ENCODE measurements at places on chromosomes 7 and 10.

- DNase-seq, result no peak
Measured at GRCh38 chr7:44229546-44230105, 28.8 kb downstream of the YKT6 start.

DNA sequence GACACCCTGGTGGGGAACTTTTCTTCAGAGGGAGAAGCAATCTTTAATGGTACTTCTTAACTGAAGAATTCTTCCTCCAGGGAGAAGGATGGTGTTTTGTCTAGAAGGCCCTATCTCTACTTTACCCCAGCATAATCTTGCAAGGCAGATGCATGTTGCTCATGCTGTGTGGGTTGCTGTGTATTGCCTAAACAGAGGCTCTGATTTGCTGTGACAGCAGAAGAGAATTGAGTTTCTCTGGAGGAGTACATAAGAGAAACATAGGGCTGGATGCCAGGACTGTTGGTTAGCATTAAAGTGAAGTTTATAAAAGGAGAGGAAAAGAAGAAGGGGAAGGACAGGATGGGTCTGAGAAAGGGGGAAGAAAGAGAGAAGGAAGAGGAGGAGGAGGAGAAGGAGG lies 248.1 kb upstream of the HPS1 start:
- DNase-seq, result no peak

DNA sequence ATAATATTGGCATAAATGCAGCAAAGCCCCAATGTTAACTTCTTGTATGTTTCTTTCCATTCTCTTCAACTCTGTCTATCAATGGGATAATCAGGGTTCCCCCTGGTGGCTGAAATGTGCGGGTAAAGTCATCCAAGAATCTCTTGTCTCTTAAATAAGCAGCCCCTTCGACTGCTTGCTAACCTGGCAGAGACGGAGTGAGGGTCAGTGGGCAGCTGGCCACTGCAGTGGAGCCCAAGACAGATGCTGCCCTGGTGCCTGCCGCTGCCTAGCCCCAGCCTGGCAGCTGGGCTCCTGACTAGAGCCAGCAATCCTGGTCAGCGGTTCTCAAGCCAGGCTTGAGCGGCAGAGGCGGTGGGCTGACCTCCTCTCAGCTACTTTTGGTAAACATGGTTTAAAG lies 248.9 kb downstream of the COBL start:
- peak; percentile 21 for DNase-seq

GRCh38 chr7:151410405-151411390 lies 860 bp upstream of the WDR86 start:
- DNase-seq, result no peak

GRCh38 chr10:67803588-67804394 lies 34.2 kb downstream of the DNAJC12 start:
- DNase-seq, result no peak

DNA sequence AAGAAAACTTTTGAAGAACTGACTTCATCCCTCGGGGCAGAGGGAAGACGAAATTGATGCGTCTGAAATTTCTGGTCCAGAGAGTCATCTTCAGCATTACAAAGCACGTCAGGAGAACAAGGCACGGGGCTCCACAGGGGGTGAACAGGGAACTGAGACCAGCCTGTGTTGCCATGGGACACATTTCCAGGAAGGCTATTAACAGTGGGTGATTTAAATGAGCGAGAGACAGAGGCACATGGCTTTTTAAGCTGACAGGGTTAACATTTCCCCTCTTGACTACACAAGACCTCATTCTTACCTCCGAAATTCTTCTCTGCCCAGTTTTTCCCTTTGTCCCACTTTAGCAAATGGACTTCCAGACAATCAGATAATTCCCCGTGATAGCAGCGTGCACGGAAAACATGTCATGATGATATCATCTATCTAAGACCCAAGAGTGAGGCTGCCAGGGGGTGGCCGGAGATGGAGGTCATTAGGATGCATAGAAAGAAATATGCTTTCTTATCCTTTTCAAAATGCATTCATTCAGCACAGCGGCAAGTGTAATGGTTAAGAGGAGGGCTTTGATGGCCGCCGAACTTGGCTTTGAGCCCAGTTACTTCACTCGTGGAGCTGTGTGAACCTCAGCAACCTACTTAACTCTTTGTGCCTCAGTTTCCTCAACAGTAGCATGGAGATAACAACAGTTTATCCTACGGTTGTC lies 248.0 kb downstream of the PRPF18 start:
- no peak for DNase-seq

- no peak for DNase-seq
Measured at GRCh38 chr7:104967088-104967487, 46.9 kb upstream of the KMT2E start.

GRCh38 chr10:107689323-107689722 lies 524.8 kb upstream of the SORCS1 start:
- DNase-seq, result no peak

DNA sequence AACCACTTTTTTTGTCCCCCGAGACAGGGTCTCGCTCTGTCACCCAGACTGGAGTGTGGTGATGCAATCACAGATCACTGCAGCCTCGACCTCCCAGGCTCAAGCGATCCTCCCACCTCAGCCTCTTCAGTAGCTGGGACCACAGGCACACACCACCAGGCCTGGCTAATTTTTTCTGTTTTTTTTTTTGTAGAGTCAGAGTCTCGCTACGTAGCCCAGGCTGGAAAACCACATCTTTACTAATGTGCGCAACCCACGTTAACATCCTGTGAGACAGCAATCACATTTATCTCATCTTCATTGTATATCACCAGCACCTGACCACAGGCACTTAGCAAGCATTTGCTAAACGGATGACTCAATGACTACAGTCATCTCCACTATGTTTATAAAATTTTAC lies 77.8 kb upstream of the ATP6V0A4 start:
- no peak for DNase-seq

DNA sequence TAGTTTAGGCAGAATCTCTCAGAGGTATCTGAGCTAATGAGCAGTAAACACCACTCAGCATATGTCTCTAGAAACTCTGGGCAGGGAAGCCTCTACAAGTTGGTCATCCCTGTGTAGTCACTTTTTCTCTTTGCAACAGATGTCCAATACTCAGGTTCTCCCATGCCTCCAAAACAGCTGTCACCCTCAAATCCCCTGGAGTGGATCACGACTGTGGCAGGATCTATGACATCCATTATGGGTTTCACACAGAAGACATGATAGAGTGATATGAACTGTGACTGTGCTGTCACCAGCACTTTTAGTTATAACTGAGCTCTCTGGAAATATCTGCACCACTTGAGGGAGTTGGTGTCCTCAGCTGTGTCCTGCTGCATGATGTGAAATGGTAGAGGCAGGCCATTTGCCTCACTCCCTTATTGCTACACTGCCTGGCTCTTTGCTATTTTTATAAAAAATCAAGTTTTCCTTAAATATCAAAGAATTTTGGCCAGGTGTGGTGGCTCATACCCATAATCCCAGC lies 24.1 kb upstream of the ZNRF2 start:
- DNase-seq, result no peak

- DNase-seq, result no peak
Measured at GRCh38 chr10:78203915-78204818, 170.5 kb downstream of the RPS24 start.

DNA sequence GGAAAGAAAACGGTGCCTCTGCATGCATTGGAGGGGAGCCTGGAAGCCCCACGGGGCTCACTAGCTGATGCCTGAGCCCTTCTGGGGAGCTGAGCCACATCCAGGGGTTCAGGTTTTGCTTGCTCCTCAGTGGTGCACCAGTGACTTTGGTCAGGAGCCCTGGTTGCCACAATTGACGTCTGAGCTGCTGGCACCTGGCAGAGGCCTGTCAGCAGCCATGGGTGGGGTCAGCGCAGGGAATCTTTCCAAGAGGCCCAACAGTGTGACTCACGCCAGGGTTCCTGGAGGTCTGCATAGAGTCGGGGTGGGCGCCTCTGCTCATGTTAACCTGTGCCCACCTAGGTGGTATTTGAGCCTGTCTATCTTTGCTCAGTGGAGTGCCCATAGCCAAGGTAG lies 138.7 kb downstream of the NEURL1 start:
- no peak for DNase-seq

DNA sequence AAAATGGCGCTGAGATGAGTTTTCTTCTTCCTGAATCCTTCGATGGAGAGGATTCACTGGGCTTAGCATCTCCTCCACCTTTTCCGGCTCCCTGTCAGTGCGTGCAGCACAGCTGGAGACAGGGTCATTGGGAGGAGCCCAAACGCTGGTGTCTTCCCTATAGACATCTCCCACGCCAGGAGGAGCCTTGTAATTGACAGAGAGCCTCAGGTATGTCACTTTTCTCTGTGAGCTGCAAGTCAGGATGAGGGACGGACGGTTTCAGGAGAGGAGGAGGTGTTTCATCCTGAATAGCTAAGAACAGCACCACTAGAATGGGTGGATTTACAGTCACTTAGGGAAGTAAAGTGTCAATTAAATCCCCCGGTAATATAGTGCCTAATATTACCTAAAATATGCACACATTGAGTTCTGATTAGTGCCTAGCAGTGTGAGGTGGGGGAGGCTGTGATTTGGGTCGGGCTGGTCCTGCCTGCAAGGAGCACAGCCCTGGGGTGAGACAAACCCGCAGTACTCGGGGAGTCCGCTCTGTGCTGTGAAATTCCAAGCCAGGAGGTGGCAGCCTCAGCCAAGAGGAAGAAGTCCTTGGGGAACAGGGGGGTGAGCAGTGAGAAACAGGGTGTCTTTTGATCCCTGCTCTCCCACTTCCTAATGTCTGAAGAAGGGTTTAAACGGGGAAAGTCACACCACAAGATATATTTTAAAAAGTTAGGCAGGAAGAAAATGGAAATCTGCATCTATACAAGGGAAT lies 28.2 kb downstream of the IL15RA start:
- DNase-seq, result no peak

DNA sequence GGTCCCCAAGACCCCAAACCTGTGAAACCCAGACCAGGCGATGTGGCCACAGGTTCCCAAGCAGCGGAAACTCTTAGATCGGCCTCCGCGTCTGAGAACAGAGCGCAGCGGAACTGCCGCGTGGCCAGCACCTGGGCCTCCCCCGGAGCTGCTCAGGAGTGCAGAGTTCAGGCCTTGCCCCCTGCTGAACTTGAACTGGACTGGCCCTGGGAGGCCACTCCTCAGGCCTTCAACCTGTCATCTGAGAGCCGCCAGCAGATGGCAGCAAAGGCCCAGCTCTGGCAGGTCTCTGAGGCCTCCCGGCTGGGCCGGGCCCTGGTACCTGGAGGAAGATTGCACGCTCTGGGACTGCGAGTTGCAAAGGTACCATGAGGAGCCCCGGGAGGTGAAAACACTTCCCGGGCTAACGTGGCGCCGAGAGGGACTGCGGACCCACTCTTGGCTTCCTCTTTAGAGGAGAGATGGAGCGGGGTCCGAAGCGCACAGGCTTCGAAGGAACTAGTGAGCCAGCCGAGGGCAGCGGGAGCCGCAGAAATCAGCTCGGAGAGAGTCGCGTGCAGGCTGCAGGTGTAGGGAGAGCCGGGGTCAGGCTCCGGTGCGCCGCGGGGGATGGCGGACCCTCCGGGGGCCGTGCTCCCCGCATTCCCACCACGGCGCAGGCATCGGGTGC lies 89.2 kb downstream of the PAXIP1 start:
- peak; percentile 88 for DNase-seq

DNA sequence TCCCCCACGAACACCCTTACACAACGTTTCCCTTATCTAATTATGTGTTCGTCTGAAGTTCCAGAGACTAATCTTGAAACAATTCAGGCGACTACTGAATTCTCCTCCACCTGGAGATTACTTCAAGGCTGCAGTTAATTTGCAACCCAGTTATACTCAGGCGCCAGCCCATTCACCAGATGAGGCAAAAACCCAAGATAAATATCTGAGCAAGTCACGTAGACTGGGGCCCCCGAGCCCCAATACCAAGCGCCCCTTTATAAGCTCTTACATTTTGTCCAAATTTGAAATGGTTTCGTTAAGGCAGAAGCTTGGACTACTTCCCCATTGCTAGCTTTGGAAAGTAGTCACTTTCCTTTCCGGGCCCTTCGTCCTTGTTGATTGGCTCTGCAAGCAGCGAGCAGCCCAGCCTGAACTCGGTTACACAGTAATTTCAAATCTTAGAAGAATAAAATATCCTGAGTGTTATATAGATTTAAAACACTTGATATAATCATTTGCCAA lies 1.2 kb downstream of the TPK1 start:
- no peak for DNase-seq

DNA sequence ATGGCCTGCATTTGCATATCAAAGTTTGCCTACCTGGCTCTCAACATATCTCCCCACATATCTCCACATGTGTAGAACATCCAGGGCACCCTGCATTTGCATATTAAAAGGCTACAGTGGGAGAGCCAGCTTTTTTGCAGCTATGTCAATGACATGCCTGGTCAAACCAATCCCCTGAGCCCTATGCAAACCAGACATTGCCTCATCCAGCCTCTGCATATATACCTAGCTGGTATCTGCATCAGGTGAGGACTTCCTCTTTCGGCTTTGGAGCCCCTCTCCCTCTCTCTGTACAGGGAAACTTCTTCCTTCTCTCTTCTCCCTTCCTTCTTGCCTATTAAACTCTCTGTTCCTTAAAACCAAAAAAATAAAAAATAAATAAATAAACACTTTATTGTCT lies 142.7 kb upstream of the STEAP4 start:
- DNase-seq, result no peak

DNA sequence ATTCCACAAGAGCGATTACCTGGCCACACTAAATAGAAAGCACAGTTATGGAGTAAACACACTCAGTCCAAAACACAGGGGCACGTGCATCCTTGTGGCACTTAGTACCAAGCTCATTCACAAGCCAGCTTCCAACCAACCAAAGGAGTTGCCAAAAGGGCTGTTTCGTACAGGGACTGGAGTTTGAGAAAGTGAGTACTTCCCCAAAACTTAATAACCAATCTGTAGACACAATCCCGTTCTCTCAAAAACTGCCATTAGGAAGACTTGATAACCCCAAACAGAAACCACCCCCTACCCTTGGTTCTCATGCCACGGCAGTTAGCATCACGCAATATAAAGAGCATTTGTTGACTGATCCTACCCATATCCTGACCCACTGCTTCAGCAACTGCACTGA lies 166.2 kb upstream of the ASAH2 start:
- DNase-seq, result no peak

- DNase-seq, result no peak
Measured at GRCh38 chr7:6590645-6591110, 857 bp downstream of the INTS15 start.

DNA sequence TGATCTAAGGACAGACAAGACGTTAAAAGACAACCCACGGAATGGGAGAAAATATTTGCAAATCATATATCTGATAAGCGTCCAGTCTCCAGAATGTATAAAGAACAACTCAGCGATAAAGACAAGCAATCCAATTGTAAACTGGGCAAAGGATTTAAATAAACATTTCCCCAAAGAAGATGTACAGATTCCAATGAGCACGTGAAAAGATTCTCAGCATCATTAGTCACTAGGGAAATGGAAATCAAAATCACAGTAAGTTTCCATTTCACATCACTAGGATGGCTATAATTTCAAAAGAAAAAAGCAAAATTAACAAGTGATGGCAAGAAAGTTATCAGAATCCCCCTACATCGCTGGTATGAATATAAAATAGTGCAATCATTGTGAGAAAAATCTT lies 316.1 kb downstream of the SFMBT2 start:
- no peak for DNase-seq
